GOT3 (cell line): ENCODE measurements at places on chromosomes 13 and 19.

GRCh38 chr19:43594710-43595604 lies 977 bp downstream of the IRGQ start:
- no peak for DNase-seq

DNA sequence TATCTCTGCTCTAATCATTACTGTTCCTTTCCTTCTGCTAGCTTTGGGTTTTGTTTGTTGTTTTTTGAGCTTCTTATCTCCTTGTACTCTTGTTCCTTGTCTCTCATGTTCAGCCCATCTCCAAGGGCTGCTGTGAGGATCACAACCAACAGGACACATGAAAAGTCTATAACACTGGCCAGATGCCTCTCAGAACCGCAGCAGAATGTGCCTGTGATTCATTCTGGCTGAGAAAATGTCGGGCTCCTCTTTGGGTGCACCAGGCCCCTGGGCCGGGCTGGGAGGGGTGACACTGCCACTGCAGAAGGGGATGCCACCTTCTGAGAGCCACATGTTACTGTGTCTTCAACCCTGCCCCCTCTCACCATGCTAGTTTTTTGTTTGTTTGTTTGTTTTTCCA lies 48.0 kb downstream of the GGACT start:
- no peak for DNase-seq

- DNase-seq, result no peak
Measured at GRCh38 chr13:113538689-113539058, 45.9 kb upstream of the TFDP1 start.

DNA sequence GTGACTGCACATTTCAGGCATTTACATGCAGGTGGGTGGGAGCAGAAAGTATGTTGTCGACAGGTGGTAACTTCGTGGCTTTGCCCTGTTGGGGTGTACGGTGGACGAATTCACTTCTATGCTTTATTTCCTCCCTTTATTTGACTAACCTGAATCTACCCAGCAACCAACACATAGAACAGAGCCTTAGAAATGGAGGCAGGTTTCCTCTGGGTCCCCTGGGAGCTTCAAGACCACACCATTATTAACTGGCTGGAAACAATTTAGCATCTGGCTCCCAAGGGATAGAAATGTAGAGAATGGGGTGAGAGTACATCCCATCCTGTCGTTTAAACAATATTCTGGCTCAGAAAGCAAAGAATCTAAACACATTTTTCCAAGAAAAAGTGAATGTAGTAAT lies 244.4 kb downstream of the DLEU7 start:
- no peak for DNase-seq

DNA sequence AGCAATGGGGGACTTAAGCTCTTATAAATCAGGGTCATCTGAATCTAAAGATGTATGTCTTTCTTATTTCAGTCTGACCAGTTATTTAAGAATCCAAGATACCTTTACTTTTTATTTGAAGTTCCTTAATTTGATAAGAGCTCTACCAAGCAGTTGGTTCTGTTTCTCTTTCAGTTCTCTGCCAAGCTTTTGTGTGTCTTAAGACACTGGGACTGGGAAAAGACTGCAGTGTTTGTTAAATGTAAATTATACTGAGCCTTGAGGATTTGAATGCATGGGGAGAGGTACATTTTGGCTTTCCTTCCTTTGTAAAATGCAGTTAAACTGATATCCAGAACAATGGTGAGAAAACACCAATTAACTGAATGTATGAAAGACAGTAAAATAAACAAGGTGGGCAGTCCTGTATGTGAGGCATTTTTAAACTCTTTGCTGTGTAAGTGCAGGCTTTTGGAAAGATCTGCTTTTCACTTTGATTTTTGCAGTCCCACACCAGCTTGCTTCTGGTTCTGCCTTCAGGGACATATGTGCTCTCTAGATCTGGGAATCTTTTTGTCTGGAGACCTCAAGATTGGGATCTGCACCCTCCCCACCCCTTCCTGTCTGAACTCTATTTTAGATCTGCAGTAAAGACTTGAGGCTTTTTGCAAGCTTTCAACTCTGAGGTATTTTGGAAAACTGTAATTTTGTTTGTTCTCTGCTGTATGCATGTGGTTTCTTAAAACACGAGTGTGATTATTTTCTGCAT lies 77.6 kb downstream of the LRCH1 start:
- DNase-seq, result no peak

DNA sequence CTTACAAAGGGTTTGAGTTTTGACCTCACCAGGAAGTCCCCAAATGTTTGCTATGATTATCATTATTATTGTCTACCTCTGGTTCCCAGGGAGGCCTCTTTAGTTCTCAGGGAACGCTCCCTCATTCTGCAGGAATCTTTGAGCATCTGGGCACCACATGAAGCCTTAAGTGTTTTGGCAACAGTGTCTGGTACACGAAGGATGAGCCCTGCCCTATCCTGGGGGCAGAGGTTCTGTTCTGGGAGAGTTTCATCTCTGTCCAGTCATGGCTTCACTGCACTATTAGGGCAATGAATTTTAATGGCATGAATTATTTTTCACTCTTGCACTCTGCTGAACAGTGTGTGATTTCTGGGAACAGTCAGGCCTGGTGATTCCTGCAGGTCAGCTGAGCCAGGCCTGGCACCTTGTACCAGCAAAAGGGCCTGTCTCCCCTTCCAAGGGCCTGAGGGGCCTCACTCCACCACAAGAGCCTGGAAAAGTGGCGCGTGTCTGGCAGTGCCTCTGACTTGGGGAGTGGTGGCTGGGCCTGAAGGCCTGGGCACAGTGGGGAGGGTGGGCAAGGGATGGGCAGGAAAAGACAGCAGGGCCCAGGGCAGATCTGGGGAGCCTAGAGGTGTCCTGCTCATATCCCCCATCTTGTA lies 4.6 kb downstream of the FAM187B start:
- no peak for DNase-seq

GRCh38 chr13:98542568-98543377 lies 34.1 kb downstream of the STK24 start:
- DNase-seq, result no peak

- DNase-seq, result no peak
Measured at GRCh38 chr19:45075301-45076028, 813 bp downstream of the ZNF296 start.

DNA sequence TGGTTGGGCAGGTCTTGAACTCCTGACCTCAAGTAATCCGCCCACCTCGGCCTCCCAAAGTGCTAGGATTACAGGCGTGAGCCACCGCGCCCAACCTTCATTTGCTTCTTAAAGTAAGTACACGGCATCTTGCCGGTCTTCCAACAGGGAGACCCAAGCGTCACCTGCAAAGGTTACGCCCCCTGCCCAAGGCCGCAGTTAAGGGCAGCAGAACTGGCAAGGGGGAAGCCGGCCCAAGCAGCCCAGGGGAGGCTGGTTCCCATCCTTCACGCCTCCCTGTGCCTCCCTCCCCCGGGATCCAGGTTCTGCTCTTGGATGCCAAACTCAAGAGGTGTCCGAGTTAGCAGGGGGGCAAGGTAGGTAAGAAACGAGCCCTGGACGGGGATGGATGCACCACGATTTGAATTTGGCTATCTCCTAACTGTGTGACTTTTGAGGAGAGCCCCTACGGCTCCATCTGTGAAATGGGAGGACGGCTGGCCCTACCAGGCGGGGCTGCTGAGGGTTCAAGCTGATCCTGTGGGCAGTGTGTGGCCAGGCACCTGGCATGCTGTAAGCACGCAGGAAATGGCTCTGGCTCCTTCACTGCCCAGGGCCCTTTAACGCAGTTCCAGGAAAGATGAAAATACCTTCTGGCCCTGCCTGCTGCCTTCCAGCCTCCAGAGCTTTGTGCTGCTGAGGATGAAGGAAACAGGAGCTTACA lies 9.0 kb downstream of the RFX1 start:
- no peak for DNase-seq

GRCh38 chr13:26186995-26187394 lies 35.1 kb downstream of the RNF6 start:
- DNase-seq, result no peak

GRCh38 chr19:7955696-7956095 lies 12.2 kb upstream of the TIMM44 start:
- no peak for DNase-seq

GRCh38 chr13:62043600-62043999 lies 628.0 kb upstream of the PCDH20 start:
- no peak for DNase-seq

- DNase-seq, result no peak
Measured at GRCh38 chr19:10214784-10215183, 16.3 kb downstream of the S1PR2 start.

DNA sequence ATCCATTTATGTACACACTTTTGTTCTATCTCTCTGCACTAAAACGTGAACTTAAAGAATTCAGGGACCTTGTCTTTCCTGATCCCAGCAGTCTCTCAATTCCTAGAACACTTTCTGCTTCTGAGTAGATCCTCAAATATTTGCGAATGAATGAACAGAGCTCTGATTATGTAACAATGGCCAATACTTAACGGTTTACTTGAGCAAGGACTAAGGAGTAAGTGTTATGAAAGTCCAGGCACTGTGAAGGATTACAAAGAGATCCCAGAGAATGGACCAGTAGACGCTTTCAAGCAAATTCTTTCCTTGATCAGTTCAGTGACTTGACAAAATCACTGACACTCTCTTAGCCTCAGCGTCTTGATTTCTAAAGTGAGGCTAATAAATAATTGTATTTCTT lies 514.5 kb upstream of the KLHL1 start:
- no peak for DNase-seq

- no peak for DNase-seq
Measured at GRCh38 chr19:12665281-12665573, 1.3 kb downstream of the MAN2B1 start.

DNA sequence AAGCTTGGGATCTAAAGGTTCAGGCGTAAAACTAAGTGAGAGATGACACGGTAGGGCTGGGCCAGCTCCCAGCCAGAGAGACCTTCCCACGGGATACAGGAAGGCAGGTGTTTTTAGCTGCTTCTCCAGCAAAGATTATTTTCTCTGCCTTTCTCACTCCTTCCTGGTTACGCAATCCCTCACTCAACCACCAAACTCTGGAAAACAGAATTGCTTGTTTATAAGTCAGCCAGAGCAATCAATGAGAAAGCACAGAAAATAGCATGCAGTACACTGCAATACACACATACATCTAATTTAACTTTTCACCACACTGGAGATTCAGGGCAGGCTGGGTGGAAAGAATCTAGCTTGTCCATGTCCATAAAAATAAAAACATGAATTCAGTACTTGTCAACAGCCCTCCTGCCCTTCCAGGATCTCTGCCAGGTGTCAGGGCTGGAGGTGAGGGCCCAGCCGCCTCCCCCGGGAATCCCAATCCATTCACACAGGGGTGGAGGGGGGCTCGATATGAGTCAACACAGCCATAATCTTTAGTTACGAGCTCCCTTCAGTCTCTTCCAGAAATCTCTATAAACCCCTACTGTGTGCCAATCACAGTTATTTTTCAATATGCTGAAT lies 12.2 kb downstream of the RHPN2 start:
- no peak for DNase-seq

GRCh38 chr19:8004723-8005513 lies 523 bp downstream of the ELAVL1 start:
- no peak for DNase-seq

DNA sequence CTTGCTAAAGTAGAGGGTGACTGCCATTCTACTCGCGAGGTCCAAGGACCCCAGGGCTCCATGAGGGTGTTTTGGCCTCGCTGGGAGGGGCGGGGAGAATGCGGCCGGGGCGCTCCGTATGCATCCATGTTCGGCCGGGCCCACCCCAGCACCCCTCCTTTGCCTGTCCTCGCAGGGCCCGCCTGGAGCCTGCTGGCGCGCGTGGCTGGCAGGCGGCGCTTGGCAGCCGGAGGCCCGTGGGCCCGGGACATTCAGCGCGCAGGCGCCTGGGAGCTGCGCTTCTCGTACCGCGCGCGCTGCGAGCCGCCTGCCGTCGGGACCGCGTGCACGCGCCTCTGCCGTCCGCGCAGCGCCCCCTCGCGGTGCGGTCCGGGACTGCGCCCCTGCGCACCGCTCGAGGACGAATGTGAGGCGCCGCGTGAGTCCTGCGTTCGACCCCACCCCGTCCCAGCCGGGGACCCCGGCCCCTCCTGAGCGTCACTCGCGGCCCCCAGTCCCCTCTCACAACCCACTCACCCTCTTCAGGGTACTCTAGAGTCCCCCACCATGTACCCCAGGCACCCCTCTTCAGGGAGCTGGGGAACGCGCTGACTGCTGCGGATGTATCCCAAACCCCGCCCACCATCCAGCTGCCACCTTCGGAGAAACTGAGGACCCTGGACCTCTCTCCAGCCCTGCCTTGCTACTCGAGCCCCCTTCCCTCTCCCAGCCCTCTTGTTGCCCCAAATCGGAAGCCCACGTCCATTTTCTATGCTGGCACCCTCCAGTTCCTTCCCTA lies 4.1 kb downstream of the DLL3 start:
- no peak for DNase-seq

- no peak for DNase-seq
Measured at GRCh38 chr19:31256593-31256960, 92.7 kb downstream of the TSHZ3 start.

- no peak for DNase-seq
Measured at GRCh38 chr19:4446704-4447200, 10.8 kb downstream of the UBXN6 start.

GRCh38 chr13:79289571-79289970 lies 116.5 kb downstream of the RBM26 start:
- no peak for DNase-seq

DNA sequence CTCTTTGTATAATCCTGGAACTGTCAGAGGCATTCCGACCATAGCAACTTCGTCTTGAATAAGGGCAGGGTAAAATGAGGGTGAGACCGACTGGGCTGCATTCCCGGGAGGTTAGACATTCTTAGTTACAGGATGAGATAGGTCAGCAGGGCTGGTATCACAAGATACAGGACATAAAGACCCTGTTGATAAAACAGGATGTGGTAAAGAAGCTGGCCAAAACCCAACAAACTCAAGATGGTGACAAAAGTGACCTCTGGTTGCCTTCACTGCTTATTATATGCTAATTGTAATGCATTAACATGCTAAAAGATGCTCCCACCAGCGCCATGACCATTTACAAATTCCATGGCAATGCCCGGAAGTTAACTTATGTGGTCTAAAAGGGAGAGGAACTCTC lies 27.7 kb upstream of the MBNL2 start:
- no peak for DNase-seq

GRCh38 chr13:98385606-98386005 lies 191.3 kb downstream of the STK24 start:
- DNase-seq, result no peak

- no peak for DNase-seq
Measured at GRCh38 chr13:37608750-37609339, 10.3 kb upstream of the POSTN start.

DNA sequence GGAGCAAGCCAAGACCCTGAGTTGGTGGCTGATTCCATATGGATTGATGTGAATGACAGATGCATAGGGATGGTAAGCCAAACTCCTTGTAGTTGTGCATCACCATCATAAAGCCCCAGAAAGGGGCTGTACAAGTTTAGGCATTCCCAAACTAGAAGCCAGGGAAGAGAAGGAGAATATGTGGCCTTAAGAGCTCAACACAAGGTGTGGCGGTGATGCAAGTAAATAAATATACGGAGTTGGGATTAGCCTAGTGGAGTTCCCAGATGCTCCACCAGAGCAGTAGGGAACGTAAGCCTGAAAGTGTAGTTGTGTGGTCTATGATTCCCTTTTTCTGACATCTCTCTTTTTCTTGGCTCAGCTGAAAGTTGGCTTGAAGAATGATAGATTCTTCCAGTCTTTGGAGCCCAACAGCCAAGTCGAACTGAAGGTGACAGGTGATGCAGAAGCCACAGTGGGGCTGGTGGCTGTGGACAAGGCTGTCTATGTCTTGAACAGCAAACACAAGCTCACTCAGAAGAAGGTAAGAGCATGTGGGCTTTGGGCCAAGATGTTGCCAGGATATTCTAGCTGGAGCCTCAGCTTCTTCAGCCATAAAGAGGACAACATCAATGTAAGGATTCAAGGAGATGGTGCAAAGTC lies 30.1 kb downstream of the RDH8 start:
- DNase-seq, result no peak
